ENCODE measurements at places on chromosomes 7 and 10.

DNA sequence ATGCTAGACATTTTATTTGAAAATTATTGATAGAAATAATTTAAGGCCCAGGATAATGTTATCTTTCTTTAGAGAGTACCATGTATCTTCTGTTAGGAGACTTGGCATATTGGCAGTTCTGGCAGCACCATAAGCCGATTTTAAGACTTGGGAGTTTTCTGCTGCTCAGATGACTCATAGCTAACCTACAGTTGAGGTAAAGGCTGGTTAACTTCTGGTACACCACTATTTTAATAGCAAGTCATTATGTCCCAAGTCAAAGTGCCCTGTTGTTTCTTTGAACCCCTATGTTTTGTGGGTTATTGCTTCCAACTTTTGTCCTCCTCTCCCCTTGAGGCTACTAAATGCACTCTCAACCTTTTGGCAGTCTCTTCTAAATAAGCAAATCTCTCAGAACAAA, 25.2 kb downstream of the ATRNL1 start:
- DNase-seq: no peak

- DNase-seq: no peak
These were observed 362.8 kb downstream of the THSD7A start for GRCh38 chr7:11469028-11469745.

- no peak for DNase-seq
These were observed 42.5 kb upstream of the KMT2E start for GRCh38 chr7:104971290-104972071.

- DNase-seq: no peak
These were observed 12.5 kb downstream of the STAG3 start for GRCh38 chr7:100190048-100190711.

- DNase-seq: no peak
These were observed 24.2 kb downstream of the TRIM8 start for GRCh38 chr10:102668326-102669107.

DNA sequence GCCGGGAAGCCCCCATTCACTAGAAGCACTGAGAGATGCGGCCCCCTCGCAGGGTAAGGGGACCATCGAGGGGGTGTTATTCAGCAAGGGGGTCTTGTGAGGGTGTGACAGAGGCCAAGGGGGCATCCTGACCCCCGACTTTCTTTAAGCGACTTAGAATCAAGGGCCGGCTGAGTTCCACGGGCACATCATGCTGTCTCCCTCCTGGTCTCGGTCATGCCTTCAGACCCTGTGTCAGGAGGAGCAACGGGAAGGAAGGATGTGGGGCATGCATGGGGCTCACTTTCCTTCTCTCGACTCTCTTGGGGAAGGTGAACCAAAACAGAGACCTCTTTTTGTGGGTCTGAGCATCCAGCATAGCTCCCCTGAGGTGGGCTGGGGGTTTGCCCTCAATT, 2.5 kb downstream of the ACSL5 start:
- no peak for DNase-seq
